Bladder microvascular endothelial cell (primary cell): ENCODE measurements at places on chromosomes 4 and X. TPM values are rescaled to one million over a fixed set of nuclear protein-coding genes. Genes with fewer than 3 reads are reported as not detected.

The ARSJ gene
- total RNA-seq: 10.5 and 46.8 TPM in 2 replicates

The KCNIP4 gene
- total RNA-seq: not detected in 2 replicates

The MAGEB2 gene
- total RNA-seq: not detected in 2 replicates

The DDIT4L gene
- total RNA-seq: 1.9 and 7.5 TPM in 2 replicates

The CFP gene
- total RNA-seq: 0.06 and 0.49 TPM in 2 replicates

The OGT gene
- 54.4 and 139 TPM in 2 replicates for total RNA-seq

The SMIM10L2A gene
- total RNA-seq: 0.49 and 0.50 TPM in 2 replicates

The RHOXF2 gene
- not detected in 2 replicates for total RNA-seq

The TLR3 gene
- 1.6 and 1.9 TPM in 2 replicates for total RNA-seq

The ART3 gene
- not detected in 2 replicates for total RNA-seq

The ESX1 gene
- total RNA-seq: not detected in 2 replicates

The DIAPH2 gene
- total RNA-seq: 19.4 and 30.8 TPM in 2 replicates

The HSD17B11 gene
- 30.8 and 52.3 TPM in 2 replicates for total RNA-seq

The CD38 gene
- under 0.01 and 5.3 TPM in 2 replicates for total RNA-seq

The ARAP2 gene
- 1.1 and 1.2 TPM in 2 replicates for total RNA-seq

The MAGEB6 gene
- total RNA-seq: not detected in 2 replicates

The COMMD8 gene
- total RNA-seq: 14.2 and 15.1 TPM in 2 replicates

The HUWE1 gene
- 57.1 and 126 TPM in 2 replicates for total RNA-seq

The LEF1 gene
- total RNA-seq: 0.16 TPM in 1 of 2 replicates, not detected in the other

The FGF2 gene
- 11.8 and 21.4 TPM in 2 replicates for total RNA-seq
